ENCODE measurements at places on chromosomes 7 and 10.

- DNase-seq, result no peak
Observed at GRCh38 chr7:33640741-33641140, 264.6 kb upstream of the BMPER start.

GRCh38 chr7:37557571-37558209 lies 109.0 kb upstream of the ELMO1 start:
- no peak for DNase-seq

DNA sequence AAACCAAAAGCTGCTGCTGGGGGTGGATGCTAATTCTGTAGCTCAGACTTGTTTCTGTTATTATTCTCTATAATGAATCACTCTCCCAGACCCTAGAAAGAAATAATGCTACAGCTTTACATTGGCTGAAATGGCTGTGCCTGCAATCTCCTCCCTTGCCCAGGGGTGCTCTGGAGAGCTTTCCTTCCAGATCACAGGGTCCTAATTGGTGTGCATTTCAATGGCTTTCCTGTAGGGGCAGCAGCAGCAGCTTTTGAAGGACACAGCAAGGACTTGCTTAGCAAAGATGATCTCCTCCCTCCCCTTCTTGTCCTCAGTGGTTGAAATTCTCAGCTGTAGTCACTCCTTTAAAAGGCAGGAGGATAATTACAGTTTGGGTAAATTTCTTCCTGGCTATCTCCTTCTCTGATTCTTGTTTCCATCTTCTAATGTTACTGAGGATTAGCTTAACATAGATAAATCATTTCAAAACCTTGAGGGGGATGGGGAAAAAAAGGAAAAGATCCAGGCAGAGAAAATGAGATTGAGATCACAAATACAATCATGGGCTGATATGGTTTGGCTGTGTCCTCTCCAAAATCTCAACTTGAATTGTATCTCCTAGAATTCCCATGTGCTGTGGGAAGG lies 120.2 kb upstream of the CTTNBP2 start:
- DNase-seq, result no peak

DNA sequence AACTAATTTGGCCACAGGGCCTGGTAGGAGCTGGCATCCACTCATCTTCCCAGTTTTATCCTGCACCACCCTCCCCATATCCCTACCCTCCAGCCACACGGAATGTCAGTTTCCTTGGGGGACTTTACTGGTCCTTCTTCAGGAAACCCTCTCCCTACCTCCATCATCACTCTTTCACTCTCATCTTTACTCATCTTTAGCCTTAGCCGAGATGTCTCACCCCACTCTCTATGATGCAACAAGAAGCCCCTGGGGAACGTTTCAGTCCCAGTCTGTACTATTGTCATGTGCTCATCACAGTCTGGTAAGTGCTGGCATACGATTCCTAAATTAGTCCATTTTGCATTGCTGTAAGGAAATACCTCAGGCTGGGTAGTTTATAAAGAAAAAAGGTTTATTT lies 34.9 kb upstream of the TMEM248 start:
- no peak for DNase-seq

DNA sequence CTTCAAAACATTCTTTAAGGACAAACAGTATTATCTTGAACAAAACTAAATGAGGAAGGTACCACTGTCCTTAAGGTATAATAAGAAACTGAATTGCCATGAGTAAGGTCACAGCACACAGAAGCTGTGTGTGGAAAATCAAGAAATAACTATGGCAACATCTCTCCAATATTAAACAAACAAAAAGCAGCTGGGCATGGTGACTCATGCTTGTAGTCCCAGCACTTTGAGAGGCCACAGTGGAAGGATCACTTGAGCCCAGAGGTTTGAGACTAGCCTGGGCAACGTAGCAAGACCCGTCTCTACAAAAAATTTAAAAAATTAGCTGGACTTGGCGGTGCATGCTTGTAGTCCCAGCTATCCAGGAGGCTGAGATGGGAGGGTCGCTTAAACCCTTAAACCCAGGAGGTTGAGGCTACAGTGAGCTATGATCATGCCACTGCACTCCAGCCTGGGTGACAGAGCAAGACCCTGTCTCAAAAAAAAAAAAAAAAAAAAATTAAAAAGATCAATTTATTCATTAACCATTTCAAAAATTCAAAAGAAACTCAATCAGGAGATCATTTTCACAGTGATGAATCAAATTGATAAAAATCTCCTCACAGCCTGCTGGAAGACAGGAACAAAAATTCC lies 195.4 kb downstream of the SKIDA1 start:
- DNase-seq, result no peak

DNA sequence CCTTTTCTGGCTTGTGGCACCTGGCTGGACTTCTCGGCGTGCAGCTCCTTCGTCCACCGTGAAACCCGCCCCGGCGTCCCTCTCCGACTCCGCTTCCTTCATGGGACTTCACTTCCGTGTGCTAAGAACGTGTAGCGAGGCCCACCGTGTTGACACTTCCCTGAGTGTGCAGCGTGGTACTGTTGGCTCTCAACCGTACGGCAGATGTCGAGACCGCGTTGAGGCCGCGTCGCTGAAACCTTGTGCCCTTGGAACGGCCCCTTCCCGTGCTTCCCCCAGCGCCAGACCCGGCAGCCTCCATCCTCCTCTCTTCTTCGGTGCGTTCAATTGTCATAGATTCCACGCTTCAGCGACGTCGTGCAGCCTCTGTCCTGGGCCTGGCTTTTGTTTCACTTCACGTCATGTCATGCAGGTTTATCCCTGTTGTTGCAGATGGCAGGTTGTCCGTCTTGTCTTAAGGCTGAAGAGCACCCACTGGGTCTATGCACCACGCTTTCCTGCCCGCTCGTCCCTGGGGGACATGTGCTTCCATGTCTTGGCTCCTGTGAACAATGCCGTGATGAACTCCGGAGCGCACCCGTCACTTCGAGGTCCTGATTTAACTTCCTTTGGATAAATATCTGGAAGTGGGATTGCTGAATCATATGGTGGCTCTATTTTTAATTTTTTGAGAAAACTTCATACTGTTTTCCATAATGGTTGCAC lies 465.3 kb downstream of the DNAJB6 start:
- DNase-seq, result no peak

DNA sequence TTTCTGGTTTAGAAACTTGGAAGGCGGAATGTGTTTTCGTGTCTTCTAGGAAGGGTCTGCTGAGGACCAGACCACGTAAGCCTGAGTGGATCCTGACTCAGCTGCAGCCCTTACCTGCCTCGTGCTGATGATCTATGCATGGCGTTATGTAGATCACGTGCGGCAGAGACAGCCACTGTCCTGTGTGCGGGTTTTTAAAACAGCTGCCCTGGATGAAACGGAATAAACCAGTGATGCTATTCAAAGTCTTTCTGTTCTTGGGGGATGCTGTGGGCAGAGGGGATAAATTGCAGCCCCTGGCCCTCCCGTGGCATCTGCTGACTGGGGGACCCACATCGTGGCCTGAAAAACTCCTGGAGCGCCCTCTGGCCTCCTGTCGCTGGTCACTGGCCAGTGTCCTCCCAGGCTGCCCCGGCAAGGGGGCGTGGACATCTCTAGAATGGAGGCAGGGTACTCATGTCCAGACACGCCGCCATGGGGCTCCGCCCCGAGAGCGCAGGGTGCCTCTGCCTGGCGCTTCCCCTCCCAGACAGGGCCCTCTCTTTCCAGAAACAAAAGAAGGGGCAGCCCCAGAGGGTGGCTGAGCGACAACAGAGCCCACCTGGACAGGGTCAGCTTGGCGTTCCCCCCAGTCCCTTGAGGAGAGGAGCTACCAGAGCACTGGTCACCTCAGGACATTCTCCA lies 13.2 kb downstream of the ALKBH4 start:
- no peak for DNase-seq

- DNase-seq, result no peak
Observed at GRCh38 chr7:81327468-81328266, 408.8 kb upstream of the SEMA3C start.

- no peak for DNase-seq
Observed at GRCh38 chr7:17654940-17655339, 285.4 kb downstream of the SNX13 start.

DNA sequence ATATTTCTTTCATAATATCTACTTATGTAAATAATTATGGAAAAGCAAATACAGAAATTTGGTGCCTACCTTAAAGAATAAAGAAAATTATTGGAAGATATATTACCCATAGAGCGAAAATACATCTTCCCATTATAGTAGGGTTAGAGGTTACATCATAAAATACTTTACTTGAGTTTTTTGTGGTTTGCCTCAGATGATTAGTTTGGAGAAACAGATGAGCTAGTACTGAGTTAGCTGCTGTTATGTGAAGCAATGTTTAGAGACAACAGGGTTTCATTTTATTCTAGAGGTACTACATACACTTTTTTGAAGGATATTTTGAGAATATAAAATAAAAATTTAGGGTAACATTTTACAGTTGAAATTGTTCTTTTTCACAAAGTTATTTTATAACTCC lies 2.9 kb upstream of the MLLT10 start:
- DNase-seq, result no peak

DNA sequence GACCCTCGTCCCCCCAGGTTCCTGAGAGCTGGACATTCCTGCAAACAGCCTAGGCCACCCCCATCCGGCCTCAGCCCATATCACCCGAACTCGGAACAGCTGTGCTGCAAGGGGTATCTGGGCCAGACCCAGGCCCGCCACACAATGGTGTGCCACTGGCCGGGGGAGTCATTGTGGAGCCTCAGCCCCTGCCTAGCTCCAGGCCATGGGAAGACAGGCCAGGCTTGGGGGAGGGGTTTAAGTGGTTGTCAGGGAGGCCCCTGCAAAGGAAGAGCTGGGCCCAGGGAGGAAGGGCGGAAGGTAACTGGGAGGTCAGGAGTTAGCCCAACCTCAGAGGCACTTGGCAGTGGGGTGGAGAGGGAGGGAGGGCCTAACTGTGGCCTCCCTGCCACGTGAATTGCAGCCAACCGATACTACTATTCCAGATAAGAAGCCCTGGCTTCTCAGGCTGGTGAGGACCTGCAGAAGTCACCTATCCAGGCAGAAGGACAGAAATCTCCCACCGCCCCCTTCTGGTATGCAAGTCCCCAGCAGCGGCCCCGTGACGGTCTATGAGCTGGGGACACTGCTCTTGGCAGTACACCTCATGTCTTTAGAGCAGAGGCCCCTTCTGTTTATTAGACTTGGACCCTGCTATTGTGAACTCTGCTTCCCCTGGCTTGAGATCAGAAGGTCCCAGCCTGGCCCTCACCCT lies 26.8 kb downstream of the VSIR start:
- DNase-seq, result no peak

- no peak for DNase-seq
Observed at GRCh38 chr10:44435196-44435595, 50.3 kb upstream of the CXCL12 start.

DNA sequence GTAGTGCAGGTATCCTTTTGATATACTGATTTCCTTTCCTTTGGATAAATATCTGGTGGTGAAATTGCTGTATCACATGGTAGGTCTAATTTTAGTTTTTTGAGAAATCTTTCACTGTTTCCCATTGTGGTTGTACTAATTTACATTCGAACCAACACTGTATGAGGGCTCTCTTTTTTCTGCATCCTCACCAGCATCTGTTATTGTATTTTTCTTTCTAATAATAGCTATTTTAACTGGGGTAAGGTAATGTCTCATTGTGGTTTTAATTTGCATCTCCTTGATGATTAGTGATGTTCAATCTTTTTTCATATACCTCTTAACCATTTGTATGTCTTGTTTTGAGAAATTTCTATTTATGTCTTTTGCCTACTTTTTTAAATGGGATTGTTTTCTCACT lies 335.4 kb upstream of the MTPN start:
- no peak for DNase-seq

- DNase-seq, result no peak
Observed at GRCh38 chr10:130489891-130490290, 353.7 kb downstream of the GLRX3 start.

GRCh38 chr7:33108554-33109004 lies 625 bp downstream of the RP9 start:
- DNase-seq, result no peak

GRCh38 chr10:93718937-93719725 lies 16.7 kb upstream of the FRA10AC1 start:
- DNase-seq, result no peak

- DNase-seq, result no peak
Observed at GRCh38 chr10:86347856-86348255, 18.7 kb downstream of the GRID1 start.

GRCh38 chr10:48551861-48552591 lies 52.8 kb downstream of the ARHGAP22 start:
- DNase-seq, result no peak

GRCh38 chr7:77745746-77746145 lies 49.5 kb downstream of the RSBN1L start:
- no peak for DNase-seq

DNA sequence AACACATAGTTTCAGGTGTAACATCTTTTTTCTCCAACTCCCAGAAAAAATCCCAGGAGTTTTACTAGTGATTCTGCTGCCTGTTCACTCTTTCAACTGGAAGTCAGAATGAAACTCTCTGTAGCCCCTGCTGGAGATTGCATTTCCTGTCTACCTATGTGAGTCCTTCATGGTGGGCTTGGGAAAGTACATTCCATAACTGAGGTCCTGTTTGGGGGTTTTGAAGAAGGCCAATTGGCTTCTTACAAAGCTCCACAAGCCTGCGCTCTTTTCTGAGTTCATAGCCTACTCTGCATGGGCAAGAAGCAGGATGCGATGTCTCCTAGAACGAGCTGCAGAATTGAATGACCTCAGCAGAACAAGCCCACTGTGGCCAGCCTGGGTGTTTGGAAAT lies 86.7 kb downstream of the LYZL2 start:
- no peak for DNase-seq

- no peak for DNase-seq
Observed at GRCh38 chr7:23100697-23101096, 4.9 kb upstream of the KLHL7 start.

DNA sequence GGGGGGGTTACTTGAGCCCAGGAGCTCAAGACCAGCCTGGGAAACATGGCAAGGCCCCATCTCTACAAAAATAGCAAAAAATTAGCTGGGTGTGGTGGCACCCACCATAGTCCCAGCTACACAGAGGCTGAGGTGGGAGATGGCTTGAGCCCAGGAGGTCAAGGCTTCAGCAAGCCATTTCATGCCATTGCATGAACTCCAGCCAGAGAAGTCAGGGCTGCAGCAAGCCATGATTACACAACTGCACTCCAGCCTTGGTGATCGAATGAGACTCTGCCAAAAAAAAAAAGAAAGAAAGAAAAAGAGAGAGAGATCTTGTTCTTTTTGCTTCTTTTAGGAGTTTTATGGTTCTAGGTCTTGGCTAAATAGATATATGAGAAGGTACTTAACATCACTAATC lies 200.2 kb upstream of the PHYHIPL start:
- DNase-seq, result no peak

- peak; percentile 11 for DNase-seq
Observed at GRCh38 chr10:87861566-87861952, 1.8 kb downstream of the KLLN start.

DNA sequence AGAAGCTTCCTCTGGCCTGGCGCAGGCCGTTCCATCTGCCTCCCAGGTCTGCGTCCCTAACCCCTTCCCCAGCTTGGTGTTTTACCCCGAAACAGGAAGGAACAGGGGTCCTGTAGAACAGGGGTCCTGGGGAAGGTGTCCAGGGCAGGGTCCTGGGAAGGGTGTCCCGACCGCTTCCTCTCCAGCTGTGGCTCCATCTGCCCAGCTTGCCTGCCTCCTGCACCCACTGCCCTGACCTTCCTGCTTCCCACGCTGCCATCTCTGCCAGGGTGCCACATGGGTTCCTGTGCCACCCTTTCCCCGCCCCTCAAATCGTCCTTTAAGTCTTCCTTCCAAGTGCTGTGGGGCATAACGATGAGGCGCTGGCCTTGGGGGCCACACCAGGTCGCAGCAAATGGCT lies 32.4 kb downstream of the WDR86 start:
- DNase-seq, result no peak
